ENCODE measurements at places on chromosomes 12 and 14. TPM values are rescaled to one million over a fixed set of nuclear protein-coding genes. Genes with fewer than 3 reads are reported as not detected.

Gene PTHLH
- total RNA-seq: not detected

Gene INSM2
- not detected for total RNA-seq

Gene KRT74
- total RNA-seq: 0.10 TPM

Gene CCDC175
- 0.84 TPM for total RNA-seq

Gene OR6S1
- total RNA-seq: not detected

Gene SERPINA9
- not detected for total RNA-seq

Gene DLGAP5
- total RNA-seq: 0.84 TPM

Gene AMHR2
- 0.52 TPM for total RNA-seq

Gene GALNT16
- not detected for total RNA-seq

Gene RND1
- 6.2 TPM for total RNA-seq

Gene DAAM1
- total RNA-seq: 5.1 TPM

Gene ABCC9
- 0.10 TPM for total RNA-seq

Gene RIMBP2
- not detected for total RNA-seq

Gene PEX5
- 11.9 TPM for total RNA-seq

Gene RD3L
- total RNA-seq: 0.21 TPM

Gene GPR84
- total RNA-seq: 49.4 TPM

Gene OTX2
- not detected for total RNA-seq

Gene TBX3
- total RNA-seq: 0.10 TPM

Gene RNASE1
- total RNA-seq: not detected

Gene ESRRB
- 0.10 TPM for total RNA-seq

Measured in mononuclear cell (primary cell).